T47D (cell line): ENCODE measurements at places on chromosomes 2 and 18.

- no peak for DNase-seq
Observed at GRCh38 chr2:128440666-128441340, 122.1 kb upstream of the HS6ST1 start.

- no peak for DNase-seq
Observed at GRCh38 chr2:131034122-131035051, 58.9 kb downstream of the FAM168B start.

- no peak for DNase-seq
Observed at GRCh38 chr18:35437836-35438235, 59.9 kb downstream of the INO80C start.

GRCh38 chr18:31585991-31586390, 5.7 kb upstream of the TTR start:
- no peak for DNase-seq

- DNase-seq, result no peak
Observed at GRCh38 chr2:190713471-190713870, 64.6 kb downstream of the NAB1 start.

- DNase-seq, result no peak
Observed at GRCh38 chr2:6073191-6074088, 381.3 kb downstream of the SOX11 start.

DNA sequence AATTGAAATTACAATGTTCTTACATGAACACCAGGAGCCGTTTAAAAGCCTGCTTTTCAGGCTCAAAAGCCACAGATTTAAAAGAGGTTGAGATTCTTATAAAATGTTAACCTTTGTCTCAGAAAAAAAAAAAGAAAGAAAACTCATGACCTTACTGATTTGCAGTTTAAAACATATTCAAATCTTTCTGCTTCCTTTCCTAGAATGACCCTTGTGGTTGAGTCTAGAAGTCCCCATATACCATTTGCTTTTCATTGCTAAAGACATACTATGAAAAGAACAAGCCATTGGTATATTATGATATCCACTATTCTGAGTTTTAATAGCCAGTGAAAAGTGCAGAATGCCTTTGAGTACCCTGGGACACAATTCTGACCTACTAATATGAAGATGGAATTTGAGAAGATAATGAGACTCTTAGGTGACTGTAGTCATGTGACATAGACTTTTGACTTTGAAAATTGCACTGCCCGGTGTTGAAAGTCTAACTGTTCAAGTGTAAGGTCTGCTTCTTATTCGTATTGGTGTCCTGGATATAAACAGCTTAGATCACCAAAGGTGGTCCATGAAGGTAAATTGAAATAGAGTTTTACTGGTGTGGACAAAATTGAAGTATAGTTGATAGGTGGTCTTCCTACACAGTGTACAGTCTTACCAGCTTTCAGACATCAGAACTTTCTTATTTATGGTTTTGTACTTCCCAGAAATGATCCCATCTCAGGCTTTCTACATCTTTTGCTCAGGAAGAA, 117.0 kb downstream of the DOCK10 start:
- DNase-seq, result no peak

DNA sequence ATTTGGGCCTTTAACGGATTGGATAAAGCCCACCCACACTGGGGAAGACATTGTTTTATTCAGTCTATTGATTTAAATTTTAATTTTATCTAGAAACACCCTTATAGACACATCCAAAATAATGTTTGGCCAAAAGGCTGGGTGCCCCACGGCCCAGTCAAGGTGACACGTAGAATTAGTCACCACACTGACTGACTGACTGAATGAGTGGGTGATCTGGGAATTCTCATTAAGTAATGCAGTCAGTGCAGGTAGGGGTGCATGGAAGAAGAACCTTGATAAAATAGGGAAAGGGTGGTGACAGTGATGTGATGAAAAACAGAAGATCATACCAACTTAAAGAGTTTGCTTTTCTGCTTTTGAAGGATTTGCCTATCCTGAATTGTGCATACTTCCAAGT, 554.8 kb downstream of the DCC start:
- DNase-seq, result no peak
